ENCODE measurements at places on chromosomes 12 and 14. TPM values are rescaled to one million over a fixed set of nuclear protein-coding genes. Genes with fewer than 3 reads are reported as not detected.

GRCh38 chr12:19895246-19896020 is 456.1 kb downstream of the AEBP2 start:
- DNase-seq = no peak

DNA sequence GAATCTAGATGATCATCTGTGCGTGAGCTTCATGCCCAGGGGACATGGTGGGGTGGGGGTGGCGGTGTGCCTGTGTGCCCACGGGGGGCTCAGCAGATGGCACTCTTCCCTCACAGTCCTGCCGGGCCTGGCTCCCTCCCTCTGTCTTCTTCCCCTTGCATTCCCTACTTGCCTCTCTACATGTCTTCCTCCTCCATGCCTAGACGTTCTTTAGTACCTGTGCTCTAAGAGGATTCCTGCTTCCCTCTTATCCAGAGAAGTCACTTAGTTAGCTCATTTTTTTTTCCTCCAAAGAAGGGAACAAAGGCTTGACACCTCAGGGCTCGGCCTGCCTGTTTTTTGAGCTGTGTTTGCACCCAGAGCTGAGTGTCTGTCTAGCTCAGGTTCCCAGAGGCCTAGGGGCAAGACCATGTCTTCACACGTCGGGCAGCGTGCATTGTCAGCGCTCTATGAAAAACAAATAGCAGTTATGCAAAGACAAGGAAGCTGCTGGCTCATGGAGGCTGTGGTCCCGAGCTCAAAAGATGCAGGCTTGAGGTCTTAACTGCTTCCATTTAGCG is 48.8 kb downstream of the NINJ2 start:
- DNase-seq = no peak

Gene KCNMB4
- 0.13 TPM for total RNA-seq

GRCh38 chr12:88142610-88142991 is 494 bp downstream of the TMTC3 start:
- no peak for DNase-seq

- DNase-seq = peak; percentile 7
These were observed 18.3 kb downstream of the SDS start for GRCh38 chr12:113385282-113385882.

Gene RASSF3
- 59.4 TPM for total RNA-seq

- no peak for DNase-seq
These were observed 10.8 kb downstream of the ANKRD9 start for GRCh38 chr14:102498678-102499265.

Gene KLRK1
- 1.2 TPM for total RNA-seq

GRCh38 chr12:6575648-6576047 is 7.6 kb upstream of the NOP2 start:
- DNase-seq = no peak

Gene SYT1
- 0.28 TPM for total RNA-seq

DNA sequence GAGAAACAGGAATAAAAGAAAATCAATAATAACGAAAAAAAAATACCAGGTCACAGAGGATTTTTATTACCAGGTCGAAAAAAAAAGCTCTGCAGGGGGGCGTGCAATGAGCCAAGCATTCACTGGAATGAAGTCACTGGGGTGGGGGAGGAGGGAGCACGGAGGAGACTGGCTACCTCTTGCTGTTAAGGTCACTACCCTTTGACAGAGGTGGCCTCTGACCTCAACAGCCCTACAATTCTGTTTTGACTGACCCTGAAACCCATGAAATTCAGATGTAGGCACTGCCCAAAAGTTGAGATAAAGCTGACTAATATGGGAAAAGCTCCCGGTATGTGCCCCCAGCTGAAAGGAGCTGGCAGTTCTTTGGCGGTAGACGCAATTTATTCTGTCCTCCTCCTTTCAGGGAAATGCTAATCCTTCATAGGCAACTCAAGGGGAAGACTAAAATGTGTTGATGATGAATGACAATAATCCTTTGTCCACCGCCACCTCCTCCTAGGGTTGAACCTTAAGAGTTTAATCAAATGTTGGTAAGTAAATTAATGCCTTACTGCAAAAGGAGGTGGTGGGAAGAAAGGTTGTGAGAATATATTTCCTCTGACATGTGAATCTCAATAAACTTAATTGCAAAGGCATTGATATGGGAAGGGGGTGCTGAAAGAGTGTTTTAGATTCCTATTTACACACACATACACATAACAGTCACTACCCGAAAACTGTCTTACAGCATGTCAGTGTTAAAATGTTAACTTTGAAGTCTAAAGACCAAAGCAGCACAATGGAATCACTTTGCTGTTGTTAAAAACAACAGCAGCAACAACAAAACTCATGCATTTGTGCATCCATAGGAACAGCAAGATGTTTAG is 6.3 kb upstream of the RIC8B start:
- DNase-seq = no peak

Gene ACSM4
- not detected for total RNA-seq

Gene P2RX2
- total RNA-seq = not detected

Gene C12orf54
- total RNA-seq = 2.6 TPM

DNA sequence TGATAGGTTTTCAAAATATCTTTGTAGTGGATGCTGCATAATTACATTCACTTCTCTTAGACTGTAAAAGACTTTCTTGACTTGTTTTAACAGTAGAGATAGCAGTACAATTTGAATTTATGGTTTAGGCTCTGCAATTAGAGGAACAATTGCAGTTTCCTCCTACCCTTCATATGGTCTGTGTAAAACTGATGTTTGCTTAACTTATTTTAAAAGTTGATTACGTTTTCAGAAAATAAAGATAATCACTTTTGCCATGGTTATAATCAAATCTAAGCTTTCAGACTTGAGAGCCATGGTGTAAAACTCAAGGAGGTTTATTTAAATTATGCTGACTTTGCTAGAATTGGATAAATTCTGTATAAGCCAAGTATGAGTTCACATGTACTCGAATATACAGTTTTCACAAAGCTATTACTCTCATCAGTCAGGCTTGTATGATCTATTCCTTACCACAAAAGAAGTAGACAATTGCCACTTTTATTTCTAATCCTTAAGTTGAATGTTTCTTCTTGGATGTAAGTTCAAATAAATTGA is 2.5 kb upstream of the MAPK1IP1L start:
- no peak for DNase-seq

DNA sequence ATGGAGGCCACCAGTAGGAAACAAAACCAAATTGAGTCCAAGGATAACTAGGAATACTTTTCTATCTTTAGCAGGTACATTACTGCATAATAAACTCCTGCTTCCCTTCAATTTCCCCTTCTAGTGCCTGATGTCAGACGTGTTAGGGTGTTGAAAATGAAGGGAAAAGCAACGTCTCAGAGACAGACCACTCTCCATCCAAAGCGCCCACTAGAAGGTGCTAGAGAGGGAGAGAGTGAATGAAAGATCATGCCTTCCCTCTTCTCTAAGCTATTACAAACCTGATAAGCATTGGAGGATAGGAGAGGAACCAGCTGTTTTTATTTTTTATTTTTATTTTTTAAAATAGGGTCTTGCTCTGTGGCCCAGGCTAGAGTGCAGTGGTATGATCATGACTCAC is 64.1 kb downstream of the ZNF641 start:
- no peak for DNase-seq

Gene SLC17A8
- not detected for total RNA-seq

GRCh38 chr12:68950511-68950910 is 17.5 kb upstream of the CPM start:
- no peak for DNase-seq

DNA sequence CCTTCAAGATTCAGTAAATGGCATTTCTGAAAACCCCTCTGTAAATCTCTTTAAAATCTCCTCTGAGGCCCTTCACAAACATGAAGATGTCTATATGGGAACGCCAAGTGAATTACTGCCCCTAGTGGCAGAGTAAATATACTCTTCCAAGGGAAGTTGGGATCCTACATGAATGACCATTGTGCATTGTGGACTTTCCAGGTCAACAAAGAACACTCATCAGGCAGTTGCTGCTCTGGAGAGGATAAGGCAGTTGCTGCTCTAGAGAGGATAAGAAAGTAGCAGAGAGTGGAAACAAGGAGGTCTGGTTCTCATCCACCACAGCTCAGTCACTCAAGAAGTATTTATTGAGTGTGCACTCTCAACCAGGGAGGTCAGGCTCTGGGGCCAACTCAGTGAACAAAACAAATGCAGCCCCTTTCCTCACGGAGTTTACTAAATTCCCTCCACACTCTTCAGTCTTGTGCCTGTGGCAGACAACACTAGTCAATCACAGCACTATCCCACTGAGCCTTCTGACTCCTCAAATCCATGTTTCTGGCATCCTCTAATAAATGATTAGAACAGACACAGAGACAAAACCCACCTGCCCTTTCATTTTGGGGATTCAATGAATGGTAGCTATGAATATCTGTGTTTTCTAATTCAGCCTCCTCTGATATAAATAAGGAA is 52.9 kb downstream of the SVOP start:
- DNase-seq = no peak

Gene MMP19
- total RNA-seq = not detected

DNA sequence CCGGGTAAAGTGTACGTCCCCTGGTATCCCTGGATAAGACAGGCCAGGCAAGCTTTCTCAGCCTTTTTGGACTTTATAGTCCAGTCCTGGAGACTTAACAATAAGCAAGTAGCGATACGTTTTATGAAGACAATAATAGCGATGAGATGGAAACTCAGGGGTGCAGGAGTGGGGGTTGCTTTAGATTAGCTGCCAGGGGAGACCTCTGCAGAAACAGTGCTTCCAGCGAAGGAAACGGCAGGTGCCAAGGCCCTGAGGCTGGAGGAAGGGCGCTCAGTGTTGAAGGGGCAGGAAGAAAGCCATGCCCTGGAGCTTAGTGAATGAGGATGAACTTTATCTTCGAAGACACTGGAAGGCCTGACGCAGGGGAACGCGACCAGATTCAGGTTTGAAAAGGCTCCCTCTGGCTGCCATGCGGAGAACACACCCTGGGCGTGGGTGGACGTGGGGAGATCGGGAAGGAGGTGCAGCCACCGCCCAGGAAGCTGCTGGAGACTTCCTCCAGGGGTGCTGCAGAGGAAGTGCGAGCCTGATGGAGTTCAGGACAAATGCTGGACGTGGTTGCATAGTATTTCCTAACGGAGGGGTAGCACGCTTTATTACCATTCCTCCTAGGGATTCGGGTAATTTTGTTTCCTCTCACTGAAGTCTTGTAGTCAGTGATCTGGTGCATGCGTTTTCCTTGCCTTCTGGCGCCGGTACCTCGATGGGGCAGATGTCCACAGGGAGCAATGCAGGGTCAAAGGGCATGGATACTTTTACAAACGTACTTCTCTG is 26.1 kb upstream of the UBC start:
- peak; percentile 82 for DNase-seq

Gene TAS2R20
- 1.2 TPM for total RNA-seq

GRCh38 chr14:24382064-24382371 is 14.0 kb downstream of the NFATC4 start:
- no peak for DNase-seq

Gene TPPP2
- total RNA-seq = not detected

Gene VRTN
- 0.31 TPM for total RNA-seq

Gene SLC39A2
- total RNA-seq = not detected

Gene DLGAP5
- total RNA-seq = 72.0 TPM

DNA sequence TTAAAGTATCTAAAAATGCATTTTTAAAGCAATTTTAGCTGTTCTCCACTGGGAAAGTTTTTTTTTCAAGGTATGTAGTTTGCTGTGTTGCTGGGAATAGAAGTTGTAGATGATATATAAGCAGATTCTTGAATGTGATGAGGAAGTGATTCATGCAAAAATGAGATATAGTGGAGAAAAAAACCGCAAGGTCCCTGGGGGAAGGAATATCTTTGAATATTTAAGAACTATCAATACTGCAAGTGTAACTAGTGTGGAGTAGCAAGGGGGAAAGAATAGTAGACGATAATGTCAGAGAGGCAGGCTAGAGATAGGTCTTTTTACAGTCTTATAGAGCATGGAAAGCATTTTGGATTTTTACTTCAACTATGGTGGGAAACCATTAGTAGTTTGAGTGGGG is 42.5 kb downstream of the PTCSC3 start:
- DNase-seq = no peak

All from GM12878 (cell line).